ENCODE measurements at places on chromosomes 7 and 10.

- no peak for DNase-seq
Observed at GRCh38 chr10:64515970-64516699, 994.9 kb downstream of the REEP3 start.

DNA sequence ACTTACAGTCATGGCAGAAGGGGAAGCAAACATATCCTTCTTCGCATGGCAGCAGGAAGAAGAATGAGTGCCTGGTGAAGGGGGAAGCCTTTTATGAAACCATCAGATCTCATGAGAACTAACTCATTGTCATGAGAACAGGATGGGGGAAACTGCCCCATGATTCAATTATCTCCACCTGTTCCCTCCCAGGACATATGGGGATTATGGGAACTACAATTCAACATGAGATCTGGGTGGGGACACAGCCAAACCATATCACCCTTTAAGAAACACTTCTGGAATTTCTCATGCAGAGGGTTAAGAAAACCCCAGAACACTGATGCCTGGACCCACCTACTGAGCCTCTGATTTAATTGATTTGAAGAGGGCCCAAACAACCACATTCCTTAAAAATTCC is 63.3 kb upstream of the DNAJB12 start:
- no peak for DNase-seq

GRCh38 chr7:19206721-19207120 is 61.5 kb upstream of the FERD3L start:
- DNase-seq = no peak

- no peak for DNase-seq
Observed at GRCh38 chr10:103454026-103454425, 1.9 kb upstream of the CALHM2 start.

DNA sequence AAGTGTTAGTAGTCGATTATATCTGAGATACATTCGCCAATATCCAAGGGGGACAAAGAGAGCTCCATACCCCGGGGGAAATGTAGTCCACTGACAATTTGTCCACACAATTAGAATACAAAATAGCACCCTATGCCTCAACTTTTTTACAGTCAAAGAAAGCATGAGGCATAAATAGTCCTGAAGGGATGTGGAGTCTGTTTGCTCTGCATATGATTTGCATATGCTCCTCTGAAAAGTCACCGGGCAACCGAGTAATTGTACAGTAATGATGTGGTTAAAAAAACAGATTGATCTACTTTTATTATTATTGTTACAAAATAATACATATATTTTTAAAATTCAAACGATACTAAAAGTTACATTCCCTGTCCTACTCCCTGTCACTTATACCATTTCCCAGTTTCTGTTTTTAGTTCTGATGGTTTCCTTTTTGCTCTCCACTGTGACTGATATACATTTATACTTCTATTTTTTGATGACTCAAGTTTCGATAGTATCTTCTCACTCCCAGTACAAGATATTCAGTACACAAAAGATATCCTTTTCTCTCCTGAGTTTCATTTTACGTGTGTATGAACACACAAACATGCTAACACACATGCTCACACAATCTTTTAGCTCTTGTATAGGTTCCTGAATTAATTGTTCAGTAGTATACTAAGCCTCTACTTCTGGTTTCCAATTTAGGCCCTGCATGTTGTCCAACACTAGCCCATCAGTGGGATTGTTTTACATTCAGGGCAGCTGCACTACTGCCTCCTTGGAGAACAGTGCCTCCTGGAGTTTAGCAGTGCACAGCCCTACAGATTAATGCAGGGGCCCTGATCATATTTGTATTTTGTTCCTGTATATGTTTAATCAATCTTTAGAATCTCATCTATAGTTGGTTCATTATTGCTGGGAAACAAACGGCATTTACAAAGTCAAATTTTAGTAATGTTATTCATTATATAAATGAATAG is 130.9 kb downstream of the TES start:
- no peak for DNase-seq

- DNase-seq = no peak
Observed at GRCh38 chr10:115771755-115772154, 501.3 kb downstream of the GFRA1 start.

- no peak for DNase-seq
Observed at GRCh38 chr10:122494833-122495232, 33.5 kb downstream of the HTRA1 start.

DNA sequence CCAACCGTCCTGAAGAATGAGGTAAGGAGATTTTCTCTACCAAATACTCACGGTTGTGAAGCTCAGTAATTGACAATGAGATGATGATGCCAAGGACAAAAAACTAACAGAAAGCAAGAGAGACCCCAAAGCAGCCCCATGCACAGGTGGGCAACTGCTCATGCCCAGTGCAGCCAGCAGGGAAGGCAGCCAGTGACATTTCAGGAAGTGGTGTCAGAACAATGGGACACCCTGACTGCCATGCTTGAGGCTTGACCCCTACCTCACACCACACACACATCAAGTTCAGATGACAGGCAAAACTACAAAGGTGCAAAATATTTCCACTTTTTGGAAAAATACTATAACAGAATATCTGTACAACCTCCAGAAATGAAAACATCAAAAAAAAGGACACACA is 66.9 kb downstream of the CFAP46 start:
- DNase-seq = no peak

- no peak for DNase-seq
Observed at GRCh38 chr7:50531401-50531911, 33.7 kb downstream of the DDC start.

DNA sequence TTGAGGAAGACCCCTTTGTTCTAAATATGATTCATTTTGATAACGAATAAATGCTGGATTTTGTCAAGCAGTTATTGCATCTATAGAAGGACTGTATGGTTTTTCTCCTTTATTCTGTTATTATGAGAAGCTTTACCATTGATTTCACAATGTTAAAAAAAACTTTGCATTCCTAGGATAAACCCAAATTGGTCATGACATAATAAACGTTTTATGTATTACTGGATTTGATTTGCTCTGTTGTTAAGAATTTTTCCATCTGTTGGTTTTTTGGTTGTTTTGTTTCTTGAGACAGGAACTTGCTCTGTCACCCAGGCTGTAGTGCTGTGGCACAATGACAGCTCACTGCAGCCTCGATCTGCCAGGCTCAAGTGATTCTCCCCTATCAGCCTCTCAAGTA is 2.2 kb upstream of the DNA2 start:
- DNase-seq = no peak

DNA sequence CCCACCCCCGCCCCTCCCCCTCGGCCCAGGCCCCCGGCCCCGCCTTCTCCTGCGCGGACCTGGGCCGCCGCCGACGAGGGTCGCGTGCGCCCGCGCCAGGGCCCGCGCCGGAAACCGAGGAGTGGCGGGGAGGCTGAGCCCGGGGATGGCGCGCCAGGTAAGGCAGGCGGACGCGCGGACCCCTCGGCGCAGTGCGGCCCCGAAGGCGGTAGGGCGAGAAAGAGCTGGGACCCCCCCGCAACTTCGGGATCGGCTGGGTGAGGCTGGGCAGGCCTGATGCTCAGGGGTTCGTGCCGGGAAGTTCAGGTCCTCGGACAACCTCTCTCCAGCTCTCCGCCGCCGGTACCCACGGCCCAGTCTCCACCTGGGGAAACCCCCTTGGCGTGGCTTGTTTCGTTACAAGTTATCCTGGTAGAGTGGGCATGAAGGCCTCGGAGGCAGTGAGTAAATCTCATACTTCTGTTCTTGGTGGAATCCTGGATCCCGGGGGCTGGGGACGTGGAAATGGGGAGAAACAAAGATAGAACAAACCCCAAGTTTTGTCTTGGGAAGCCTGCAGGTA is 58.4 kb downstream of the ZNF467 start:
- DNase-seq = no peak

- no peak for DNase-seq
Observed at GRCh38 chr7:81029511-81029910, 110.7 kb upstream of the SEMA3C start.

DNA sequence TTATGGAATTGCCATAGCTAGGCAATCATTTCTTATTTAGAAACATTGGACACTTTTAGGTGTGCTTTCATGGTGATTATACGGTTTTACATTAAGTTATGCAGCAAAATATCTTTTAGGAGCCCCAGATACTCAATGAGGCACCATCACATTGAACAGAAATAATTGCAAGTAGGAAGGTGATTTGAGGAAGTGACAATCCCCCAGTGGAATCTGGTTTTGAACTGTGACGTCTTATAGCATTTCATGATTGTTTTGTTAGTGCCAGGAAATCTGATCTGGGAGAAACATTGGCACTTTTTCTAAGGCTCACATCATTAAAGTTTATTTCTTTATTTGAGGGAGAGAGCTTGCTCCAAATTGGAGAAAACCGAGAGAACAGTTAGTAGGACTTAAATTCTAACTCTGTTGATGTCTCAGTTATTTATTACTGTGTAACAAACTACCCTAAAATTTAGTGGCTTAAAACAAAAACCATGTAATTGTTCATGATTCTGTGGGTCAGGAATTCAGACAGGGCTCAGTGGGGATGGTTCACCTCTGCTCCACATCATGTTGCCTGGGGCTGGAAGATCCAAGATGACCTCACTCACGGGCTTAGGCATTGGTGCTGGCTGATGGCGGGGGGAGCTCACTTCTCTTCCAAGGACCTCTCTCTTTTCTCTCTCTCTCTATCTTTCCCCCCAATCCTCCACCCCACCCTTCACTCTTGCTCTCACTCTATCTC is 78.2 kb upstream of the STEAP1B start:
- DNase-seq = no peak

DNA sequence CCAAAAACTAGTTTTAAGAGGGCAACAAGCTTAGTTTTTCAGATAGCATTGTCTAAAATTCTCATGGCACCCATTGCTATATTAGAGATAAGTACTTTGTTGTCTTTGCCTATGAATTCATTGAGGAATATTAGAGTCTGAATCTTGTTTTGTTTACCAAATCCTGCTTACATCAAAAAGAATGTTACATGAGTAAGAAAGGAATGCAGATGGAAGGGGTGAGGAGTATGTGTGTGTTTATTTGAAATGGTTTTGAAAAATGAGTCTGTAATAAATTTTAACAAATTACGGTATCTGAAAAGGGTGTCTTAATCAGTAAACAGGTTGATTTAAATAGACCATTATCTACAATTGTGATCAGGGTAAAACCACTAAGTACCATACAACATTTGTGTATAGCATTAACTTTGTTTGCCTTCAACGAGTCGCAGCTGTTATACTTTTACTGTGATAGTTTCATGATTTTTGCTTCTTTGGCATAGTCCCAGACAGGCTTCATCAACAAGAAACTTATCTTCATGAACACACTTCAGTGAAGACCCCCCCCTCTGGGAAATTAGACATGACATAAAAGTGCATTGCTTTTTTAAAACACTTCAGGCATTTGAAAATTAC is 1183.9 kb upstream of the C7orf33 start:
- DNase-seq = no peak

GRCh38 chr10:97597778-97598177 is 8.3 kb downstream of the C10orf62 start:
- DNase-seq = no peak

GRCh38 chr7:46168231-46168630 is 247.2 kb upstream of the IGFBP3 start:
- DNase-seq = no peak

- no peak for DNase-seq
Observed at GRCh38 chr7:84812021-84812420, 374.8 kb downstream of the SEMA3D start.

- no peak for DNase-seq
Observed at GRCh38 chr7:118590107-118590506, 365.6 kb downstream of the ANKRD7 start.

GRCh38 chr7:95684037-95684436 is 87.7 kb upstream of the PDK4 start:
- DNase-seq = no peak

DNA sequence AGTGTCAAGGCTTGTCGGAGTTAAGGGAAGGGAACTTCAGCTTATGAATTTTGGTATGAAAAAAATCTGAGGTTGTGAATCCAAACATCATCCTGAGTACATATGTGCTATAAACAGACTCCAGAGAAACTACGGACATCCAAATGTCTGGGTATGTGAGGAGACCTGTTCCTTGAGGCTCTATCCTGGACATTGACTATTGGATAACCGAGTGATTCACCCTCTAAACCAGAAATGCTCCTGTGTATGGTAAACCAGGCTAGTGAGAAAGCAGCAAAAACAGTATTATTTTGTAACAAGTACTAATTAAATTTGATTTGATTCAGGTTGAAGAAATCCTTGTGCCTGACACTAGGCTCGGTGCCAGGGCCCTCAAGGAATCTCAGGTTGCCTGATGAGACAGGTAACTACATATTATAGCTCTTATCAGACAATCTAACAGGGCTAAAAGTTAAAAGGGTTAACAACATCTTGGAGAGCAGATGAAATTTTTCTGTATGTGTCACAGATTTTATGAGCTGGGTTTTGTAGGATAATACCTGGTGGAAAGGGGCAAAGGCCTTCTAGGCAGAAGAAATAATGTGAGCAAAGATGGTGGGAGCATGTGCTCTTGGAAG is 10.4 kb upstream of the STOX1 start:
- DNase-seq = no peak

DNA sequence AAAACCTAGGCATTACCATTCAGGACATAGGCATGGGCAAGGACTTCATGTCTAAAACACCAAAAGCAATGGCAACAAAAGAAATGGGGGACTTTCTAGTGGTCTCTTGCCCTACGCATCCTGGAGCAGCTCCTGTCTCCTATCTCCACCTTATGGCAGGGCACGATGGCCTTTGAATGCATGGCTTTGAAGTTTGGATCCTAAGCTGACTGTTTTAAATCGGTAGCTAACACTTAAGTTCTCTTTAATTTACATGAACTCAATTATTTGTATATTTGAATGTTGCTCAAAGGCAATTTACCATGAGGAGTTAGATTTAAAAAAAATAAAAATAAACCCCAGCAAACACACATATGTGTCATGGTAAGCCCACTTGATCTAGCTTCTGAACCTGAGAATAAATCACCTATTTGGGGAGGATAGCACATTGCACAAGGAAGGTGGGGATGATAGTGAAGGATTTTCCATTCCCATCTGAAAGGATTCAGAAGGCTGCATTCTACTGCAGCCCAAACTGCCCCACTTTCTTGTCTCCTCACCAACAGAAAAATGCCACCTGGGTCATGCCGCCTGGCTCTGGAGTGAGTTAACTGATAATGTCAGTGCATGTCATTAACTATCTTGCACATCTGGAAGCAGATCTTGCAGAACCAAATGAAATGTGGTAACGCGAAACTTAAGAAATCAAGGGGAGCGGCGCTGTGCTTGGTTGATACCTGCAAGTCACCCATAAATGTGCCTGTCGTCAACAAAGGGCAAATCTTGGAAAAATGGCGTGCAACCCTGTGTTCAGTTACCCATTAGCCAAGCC is 12.4 kb downstream of the KLF6 start:
- DNase-seq = no peak

DNA sequence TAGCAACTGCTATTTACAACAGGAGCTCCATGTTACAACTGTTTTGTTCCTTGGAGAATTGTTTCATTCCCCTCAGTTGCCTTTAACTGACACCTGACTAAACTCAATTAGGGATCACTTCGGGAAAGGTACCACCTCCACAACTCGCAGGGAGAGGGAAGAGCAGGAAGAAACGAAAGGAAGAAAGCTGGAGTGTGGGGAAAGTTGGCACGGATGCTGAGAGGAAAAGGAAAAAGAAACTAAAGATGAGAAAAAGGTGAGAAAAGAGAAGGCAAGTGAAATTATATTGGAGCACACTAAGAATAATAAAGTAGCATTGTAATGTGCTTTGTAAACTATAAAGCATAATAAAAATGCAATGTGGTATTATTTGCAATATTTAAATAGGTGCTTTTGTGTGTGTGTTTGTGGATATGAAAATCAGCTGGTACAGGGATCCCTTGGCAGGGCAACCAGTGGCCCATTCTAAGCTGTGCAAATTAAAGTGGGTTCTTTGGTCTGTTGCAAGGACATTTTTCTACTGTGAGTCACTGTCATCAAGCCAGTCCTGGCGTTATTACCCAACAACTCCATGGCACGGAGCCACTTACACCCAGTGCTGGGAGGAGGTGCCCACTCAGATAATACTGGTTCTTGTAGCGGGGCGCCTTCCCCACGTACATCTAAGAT is 45.9 kb downstream of the HIPK2 start:
- DNase-seq = no peak
